NCI-H2227 treated with DMSO at 0.1 percent for 48 hours (cell line): ENCODE measurements at places on chromosomes 6 and 20.

DNA sequence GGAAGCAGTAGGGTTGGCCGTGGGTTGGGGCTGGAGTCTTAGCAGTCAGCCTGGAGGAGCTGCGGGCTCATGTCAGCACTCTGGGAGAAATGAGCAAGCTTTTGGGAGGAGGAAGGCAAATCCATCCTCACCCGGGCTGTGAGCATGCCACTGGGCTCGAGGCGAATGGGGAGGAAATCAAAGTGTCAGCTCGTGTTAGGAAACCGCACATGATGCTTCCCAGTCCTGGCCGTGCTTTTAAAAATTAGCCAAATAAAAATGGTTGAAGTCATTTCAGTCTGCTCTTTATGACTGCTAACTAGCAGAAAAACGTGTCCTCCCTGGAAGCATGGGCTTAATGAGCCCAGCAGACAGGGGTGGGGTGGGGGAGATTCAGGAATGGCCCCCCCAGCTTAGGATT, 98.1 kb downstream of the NFATC2 start:
- DNase-seq, result no peak

- DNase-seq, result no peak
Observed at GRCh38 chr6:109236115-109237076, 141.1 kb downstream of the CEP57L1 start.

DNA sequence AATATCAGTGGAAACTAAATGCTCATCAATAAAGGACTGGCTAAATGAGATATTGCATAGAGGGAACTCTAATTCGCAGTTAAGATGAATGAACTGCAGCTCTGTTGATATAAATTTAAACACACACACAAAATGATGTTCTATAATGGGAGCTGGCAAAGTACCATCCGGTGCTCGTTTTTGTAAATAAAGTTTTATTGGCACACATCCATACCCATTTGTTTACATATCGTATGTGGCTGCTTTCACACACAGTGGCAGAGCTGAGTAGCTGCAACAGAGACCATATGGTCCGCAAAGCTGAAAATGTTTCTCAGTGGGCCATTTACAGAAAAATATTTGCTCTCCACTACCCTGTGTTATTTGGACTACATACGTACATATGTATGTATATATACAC, 120.7 kb downstream of the EDN3 start:
- DNase-seq, result no peak

- no peak for DNase-seq
Observed at GRCh38 chr6:162245830-162246420, 481.6 kb downstream of the PRKN start.

DNA sequence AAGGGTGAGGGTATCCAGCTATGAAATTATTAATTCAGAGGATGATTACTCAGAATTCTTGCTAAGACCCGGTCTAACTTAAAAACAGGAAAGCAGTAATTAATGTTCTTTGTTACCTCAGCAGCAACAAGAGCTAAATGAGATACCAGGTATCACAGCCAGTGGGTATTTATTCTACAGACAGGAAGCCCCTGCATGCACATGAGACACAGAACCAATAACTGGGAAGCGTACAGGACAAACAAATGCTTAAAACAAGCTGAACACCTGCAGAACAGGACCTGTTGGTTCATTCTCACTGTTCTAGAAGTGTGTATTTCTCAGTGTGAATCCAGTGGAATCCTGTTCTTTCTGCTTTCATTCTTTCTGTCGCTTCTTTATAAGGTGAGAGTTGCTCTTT, 30.9 kb downstream of the SCML4 start:
- DNase-seq, result no peak

- DNase-seq, result no peak
Observed at GRCh38 chr20:52593654-52594053, 378.5 kb upstream of the TSHZ2 start.

DNA sequence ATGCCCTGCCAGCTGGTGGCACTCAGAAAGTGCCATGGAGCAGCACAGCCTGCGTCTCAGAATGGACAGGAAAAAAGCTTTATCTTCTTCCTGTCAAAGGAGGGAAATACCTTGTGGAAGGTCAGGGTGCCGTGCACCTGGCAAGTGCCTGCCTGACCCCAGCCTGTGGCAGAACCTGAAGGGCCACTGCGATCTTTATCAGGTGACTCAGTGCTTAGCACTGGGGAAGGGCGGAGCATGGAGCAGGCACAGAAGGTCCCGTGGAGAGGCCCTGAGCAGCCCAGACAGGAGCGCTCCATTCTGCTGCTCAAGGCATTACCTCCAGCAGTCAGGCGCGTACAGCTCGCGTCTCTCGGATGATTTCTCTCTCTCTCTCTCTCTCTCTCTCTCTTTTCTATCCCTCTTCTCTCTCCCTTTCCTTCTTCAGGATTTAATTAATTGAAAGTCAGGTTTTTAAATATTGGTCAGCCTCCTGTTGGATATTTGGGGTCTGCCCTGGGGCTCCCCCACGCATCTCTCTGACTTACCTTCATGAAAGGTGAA, 31.7 kb downstream of the FOXC1 start:
- DNase-seq, result no peak

- DNase-seq, result no peak
Observed at GRCh38 chr6:119834418-119834817, 484.9 kb upstream of the MAN1A1 start.

DNA sequence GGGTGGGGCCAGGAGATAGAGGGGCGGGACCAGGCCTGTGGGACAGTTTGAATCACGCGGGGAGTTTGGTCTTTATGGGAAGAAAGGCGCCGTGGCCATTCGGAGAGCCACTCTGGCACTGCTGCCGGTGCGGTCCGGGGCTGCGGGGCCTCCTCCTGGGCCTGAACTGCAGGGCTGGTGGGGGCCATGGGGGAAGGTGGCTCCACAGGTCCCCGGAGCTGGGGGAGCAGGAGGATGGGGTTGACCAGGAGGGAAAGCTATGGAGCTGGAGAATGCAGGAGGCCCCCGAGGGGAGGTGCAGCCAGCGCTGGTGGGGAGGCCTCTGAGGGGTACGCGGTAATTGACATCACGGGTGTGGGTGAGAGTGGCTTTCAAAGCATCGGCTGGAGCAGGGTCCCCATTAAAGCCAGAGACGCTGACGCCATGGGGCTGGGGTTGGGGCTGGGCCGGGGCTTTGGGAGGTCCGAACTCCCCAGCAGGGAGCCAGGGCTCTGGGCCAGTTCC, 1.8 kb upstream of the BHLHE23 start:
- no peak for DNase-seq

- DNase-seq, result no peak
Observed at GRCh38 chr6:134707342-134708031, 242.4 kb downstream of the ALDH8A1 start.

DNA sequence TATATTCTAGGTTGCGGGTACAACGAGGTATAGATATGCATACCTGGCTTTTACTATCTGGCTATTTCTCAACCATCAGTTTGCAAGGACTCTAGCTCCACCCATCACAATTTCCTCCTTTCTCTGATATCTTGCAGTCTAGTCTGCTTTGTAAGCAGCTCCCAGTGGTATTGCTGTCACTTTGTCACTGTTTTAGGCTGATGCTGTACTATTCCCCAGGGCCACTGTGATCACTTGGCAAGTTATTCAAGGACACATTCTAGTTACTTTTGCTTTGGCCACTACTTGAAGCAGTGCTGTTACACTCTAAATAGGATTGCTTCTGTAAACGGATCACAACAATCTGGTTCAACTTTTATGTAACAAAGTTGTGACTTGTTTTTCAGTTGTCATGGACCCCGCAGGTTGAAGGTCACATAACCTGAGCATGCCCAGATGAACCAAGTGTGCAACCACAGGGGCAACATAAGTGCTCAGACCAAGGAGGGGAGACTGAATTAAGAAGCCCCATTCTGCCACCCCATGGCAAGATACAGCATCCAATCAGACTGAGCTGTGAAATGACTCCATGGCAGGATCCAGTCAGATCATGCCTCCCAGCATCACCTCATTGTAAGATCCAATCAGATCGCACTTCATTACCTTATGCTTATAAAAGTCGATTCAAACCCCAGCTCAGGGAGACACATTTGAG, 588.4 kb upstream of the CITED2 start:
- no peak for DNase-seq

DNA sequence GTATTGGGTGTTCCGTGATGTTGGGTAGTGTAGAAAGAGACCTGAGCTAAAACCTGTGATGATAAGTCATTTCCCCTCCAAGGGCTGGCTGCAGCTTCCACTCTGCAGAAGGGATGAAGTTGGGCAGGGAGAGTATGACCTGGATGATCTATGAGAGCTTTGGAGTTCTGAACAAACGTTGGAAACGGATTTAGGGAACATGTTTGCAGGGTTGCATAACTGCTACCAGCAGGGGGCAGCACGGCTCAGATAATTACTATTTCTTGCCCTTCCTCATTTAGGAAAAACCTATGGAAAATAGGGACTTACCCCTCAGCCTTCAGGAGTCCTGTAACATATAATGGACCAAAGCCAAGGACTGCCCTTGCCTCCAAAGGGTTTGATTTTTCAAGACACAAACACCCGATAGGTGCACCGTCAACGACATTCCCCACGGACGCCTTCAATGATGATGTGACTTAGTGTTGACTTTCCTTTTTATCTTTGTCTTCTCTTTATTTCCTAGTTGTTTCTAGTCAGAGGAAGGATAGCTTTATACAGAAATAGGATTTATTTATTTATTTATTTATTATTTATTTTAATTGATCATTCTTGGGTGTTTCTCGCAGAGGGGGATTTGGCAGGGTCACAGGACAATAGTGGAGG, 164.9 kb upstream of the SASH1 start:
- DNase-seq, result no peak

- no peak for DNase-seq
Observed at GRCh38 chr6:13987400-13987865, 62.7 kb downstream of the RNF182 start.

DNA sequence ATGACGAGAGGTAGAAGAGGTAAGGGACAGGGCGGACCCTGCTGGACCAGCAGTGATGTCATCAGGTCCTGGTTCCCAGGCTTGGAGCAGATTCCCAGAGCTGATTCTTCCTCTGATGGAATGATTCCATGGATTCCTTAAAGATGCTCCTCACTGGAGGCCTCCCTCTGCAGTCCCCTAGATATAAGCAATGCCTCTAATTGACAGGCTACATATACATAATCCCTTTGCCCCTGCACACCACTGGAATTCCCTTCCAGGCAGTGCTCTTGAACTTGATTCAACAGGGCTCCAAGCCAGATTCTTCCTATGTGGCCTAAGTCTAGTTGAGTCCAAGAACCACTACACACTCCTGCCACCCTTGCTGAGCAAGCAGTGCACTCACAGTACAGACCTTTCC, 52.3 kb upstream of the L3MBTL3 start:
- no peak for DNase-seq

DNA sequence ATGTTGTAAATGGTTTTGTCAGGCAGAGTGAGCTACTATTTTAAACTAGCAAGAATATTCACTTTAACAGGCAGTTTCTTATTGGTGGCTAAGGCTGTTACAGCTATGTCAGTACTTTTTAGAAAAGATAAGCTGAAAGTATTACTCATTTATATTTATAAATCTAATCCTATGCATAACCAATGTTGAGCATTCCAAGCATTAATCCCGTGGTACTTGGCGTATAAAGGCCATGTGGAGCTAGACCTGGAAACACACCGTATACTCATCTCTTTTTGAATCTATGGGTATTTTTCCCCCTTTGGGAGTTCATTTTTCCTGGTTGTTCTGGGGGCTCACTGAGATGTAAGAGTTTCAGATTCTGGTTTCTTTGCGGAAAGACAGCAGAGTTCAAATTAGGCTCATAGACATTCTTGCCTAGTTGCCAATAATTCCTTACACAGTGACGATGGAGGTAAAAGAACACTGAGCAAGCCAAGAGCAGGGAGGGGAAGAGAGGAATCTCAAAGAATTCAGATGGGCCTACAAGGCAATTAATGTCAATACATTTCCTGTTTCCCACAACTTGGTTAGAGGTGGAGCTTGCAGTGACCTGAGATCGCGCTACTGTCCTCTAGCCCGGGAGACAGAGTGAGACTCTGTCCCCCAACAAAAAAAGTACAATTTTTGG, 211.5 kb downstream of the SOX4 start:
- DNase-seq, result no peak

GRCh38 chr6:136795996-136796395, 3.7 kb upstream of the MAP3K5 start:
- DNase-seq, result no peak

DNA sequence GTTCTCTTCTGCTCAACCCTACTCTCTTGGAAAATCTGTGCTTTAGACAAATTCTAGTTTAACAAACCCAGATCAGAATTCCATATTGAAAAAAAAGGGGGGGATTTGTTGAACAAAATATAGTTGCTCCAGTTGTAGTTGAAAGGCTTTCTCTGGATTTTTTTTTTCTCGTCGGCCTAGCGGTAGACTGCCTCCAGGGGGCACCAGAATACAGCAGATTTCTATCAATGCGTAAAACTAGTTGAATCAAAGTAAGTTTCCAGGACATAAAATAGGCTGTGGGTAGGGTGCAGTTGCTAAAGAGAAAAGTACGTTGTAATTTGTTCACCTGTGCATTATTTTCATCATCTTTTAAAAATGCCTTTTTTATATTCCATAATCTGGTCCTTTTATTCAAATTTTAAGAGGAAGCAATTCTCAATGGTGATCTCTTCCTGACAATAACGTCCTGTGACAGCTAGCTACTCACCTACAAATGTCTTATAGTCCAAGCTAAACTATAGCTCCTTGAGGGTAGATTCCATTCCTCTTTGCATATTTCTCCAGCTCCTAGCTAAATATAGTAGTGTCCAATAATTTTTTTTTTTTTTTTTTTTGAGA, 105.4 kb downstream of the PERP start:
- no peak for DNase-seq

DNA sequence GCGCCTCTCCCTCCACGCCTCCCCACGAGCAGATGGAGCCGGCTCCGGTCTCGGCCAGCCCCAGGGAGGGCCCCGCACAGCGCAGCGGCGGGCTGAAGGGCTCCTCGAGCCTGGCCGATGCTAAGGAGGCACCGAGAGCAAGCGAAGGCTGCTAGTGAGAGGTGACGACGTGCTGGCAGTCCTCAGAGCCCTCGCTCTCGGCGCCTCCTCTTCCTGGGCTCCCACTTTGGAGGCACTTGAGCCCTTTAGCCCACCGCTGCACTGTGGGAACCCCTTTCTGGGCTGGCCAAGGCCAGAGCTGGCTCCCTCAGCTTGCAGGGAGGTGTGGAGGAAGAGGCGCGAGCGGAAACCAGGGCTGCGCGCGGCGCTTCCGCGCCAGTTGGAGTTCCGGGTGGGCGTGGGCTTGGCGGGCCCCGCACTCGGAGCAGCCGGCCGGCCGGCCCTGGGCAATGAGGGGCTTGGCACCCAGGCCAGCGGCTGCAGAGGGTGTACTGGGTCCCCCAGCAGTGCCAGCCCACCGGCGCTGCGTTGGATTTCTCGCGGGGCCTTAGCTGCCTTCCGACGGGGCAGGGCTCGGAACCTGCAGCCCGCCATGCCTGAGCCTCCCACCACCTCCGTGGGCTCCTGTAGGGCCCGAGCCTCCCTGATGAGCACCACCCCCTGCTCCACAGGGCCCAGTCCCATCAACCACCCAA, 2.5 kb upstream of the TMEM14C start:
- peak; percentile 36 for DNase-seq

GRCh38 chr20:9301129-9302090, 213.0 kb upstream of the LAMP5 start:
- DNase-seq, result no peak
